ENCODE measurements at places on chromosomes 2 and 18.
A peak's percentile ranks its signal among the peaks of the same experiment; 100 is the strongest.

DNA sequence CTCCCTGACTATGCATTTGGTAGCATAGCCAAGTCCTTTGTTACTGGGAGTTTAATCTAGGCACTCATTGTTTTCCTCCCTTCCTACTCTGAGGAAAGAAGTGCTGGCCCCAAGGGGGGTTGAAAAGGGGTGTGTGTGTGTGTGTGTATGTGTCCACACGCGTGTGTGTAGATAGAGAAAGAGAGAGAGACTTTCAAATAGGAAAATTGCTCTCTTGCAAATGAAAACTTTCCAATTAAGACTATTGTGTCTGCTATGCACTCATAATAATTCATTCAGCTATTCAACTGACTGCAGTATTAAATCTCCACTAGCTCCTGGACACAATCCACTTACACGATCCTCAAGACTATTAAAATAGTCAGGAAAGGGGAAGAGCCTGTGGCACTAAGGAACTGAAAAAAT lies 92.9 kb upstream of the CSRNP3 start:
- no peak for DNase-seq

DNA sequence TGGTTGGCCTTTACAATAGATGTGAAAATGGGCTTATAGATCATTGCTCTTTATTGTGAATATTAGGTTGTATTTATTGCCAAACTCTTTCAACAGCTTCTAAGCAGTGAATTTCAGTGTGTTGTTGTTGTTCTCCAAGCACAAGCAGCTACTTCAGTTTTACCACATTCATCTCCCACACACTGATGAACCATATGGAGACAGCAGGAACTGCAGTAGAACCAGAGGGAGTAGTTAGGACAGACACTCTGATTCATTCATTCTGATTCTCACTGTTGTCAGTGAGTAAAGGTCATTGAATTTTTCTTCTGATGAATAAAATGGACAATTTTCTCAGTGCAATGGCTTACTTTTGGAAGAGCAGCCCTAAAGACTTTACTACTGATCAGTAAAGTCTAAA lies 40.2 kb downstream of the CCDC74A start:
- no peak for DNase-seq

- DNase-seq = no peak
Measured at GRCh38 chr2:120684289-120685065, 51.2 kb upstream of the GLI2 start.

DNA sequence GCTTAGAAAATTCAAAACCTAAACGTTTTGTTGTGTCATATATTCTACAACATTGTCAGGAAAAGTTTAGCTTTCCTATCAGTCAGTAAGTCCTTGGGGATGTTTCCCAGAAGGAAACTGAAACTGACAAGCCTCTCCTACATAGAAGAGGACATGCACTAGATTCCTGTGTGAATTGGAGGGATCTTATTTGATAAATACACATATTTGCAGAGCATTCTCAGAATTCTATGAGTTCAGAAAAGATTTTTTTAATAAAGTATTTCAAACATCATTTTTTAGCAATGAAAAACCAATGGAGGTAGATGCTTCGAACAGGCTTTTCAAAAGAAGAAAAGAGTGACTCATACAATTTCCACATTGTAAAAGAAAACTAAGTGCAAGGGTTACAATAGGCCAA lies 1706.7 kb downstream of the SUCLG1 start:
- DNase-seq = no peak

GRCh38 chr18:9243029-9243428 lies 91.5 kb upstream of the TWSG1 start:
- DNase-seq = no peak

DNA sequence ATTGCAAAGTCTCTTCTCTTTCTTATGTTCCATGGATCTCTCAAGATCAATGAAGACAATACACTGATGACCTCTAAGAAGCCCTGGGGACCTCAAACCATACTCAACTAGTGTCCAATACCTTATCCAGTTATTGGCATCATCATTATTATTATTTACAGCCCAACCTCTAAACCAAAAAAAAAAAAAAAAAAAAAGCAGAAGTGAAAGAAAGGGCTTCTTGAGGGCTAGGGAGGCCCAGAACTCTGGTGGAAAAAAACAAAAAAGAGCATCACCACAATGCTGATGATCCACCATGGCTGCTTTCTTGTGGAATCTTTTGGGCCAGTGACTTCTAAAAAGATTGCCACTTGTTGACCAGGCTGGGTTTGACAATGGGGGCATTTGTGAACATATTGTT lies 324.9 kb downstream of the LPIN1 start:
- no peak for DNase-seq

DNA sequence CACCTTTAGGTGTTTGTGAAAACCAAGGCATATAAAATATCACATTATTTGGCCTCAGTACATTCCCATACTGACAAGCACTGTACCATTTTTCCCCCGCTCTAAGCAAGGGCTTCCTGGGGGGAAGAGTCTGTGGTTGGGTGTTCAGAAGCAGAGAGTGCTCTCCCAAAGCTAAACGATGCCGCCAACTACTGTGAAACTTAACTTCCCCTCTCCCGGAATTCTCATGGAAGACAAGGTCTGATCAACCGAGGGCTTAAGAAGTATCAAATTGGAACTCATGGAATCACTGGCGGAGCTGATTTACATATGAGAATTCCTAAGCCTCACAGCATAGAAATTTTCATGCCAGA lies 433 bp upstream of the MFF start:
- no peak for DNase-seq

DNA sequence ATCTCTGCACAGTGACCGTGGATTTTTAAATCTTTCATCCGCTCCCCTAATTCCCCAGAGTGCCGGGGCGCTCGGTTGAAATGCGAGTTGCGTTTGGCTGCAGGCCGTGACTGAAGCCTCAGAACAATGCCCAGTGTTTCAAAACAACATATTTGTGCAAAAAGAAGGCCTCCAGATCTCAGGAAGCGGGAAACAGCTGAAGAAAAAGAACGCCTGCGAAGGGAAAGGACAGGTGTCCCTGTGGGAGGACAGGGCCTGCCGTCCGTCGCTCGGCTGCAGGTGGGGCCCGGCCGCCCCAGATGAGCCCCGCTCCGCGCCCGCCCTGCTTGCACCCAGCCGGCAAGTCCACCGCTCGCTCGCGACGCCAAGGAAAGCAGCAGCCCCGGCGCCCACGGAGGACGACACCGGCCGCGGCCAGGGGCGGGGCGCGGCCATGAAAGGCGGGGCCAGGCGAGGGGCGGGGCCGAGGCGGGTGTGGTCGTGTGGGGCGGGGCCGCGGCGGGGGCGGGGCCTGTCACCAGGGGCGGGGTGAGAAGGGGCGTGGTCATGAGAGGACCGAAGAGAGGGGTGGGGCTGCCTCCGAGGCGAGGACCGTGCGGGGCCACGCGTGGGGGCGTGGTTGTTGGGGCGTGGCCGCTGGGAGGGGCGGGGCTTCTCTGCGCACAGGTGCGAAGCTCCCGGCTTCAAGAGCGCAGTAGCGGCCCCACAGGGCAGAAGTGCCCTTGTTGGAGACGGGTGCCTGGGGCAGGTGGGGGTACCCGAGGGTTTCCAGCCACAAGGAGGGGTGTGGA lies 17.6 kb upstream of the BOK start:
- DNase-seq = peak; percentile 17

DNA sequence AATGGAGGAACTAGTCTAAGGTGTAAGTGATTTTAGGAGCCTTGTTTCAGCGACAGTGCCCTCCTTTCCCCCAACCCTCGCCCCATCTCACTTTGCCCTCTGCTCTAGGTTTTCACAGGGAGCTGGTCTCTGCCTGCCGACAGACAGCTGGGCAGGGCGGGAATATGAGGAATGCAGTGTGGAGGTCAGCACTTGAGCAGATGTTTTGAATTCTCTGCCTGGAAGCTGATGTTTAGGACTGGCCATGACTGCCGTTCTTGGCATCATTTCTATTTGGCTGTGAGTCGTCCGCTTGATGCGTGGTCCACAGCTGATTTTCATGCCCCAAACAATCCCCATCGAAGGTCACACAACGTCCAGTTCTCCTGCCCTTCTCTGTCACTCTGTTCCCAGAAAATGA lies 55.1 kb upstream of the SIX3 start:
- no peak for DNase-seq

DNA sequence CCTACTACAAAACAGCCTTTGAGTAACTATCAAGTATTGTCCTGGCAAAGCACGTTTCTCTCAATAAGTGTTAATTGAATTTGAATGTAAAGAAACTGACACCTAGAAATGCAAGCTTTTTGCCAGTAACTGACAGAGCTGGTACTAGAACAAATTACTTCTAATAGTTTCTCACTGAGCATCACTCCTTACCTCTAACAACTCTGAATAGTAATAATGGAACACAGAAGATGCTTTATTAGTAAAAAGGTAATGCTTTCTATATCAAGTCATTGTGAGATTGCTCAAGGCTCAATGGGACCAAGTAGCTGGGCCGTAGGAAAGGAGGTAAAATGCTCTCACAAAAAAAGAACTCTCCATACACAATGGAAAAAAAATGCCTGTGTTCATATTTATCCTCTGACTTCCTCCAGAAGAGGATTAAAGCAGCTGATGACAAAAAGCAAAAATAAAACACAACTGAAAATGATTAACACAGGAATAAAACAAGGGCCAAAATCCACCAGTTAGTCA lies 11.8 kb downstream of the RASGRP3 start:
- no peak for DNase-seq

- no peak for DNase-seq
Measured at GRCh38 chr2:98577313-98577712, 31.0 kb downstream of the COA5 start.

- DNase-seq = no peak
Measured at GRCh38 chr2:36562973-36563532, 34.9 kb downstream of the FEZ2 start.

GRCh38 chr2:120833127-120833675 lies 97.5 kb downstream of the GLI2 start:
- no peak for DNase-seq

DNA sequence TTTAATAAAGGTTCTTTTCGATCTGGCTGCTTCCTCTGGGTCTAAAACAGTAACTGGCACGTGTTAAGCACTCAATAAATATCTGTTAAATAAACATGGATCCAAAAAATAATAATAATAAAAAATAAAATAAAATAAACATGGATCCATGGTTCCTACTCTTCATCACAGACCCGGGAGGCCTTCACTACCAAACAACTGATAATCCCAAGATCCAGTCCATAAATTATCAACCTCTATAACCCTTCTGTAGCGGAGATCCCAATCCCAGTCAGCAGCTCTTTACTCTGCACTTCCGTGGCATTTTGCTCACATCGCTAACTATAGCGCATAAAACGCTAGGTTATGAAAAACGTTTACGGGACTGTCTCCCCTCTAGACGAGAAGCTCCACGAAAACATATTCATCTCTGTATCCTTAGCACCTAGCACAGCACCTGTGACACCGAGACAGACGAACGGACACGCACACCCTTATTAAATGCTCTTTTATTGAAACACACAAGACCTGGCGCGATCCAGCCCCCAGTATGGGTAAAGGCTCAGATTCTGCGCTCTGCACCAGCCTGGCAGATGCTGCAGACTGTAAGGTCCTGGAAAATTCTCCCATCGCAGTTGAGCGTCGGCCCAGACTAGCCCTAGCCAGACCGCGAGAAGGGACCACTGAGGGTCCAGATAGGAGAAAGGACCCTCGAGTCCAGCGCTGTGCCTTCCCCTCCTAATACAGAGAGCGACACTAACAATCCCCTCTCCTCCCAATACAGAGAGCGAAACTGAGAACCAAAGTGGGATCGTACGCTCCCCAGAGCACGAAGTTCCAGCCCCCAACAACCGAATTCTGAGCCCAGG lies 770 bp downstream of the NBAS start:
- DNase-seq = no peak

DNA sequence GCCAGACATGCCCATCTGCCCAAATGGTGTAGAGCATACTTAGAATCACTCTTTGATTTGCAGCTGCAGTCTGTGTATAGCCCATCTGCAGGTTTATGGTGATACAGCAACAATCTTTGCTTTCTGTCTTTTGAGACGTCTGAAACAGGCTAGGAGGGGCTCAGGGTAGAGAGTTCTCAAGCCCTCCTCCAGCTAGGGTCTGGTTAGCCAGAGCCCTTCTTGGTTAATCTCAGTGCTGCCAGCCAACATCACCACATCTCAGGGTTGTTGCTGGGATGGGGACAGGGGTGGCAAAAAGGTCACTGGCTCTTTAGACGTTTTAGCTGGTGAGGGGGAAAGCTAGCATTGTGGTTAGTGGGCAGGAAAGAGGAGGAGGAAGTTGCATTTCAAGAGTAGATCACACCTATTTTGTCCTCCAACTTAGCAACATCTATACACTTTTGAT lies 136.6 kb upstream of the ACAA2 start:
- DNase-seq = no peak

- DNase-seq = no peak
Measured at GRCh38 chr2:1227274-1227900, 185.9 kb upstream of the TPO start.

DNA sequence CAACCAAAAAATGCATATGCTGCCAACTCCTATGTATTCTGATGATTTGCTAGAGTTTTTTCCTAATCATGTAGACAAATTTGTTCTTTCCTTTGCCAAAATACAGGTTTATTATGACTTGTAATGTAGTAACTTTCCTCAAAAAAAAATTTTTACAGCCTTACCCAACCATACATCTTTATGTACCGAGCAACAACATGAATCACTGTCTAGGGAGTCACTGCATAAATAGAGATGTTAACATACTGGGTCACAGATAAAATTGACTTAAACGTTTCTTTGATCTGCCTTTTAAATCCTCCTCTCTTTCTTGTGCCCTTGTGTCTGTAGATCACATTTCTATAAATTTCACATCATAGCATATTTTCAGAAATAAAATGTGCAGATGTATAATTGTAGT lies 143.6 kb downstream of the MBD2 start:
- no peak for DNase-seq

GRCh38 chr2:64718250-64718885 lies 64.7 kb upstream of the SERTAD2 start:
- DNase-seq = no peak

GRCh38 chr18:59079264-59079663 lies 60.4 kb upstream of the SEC11C start:
- DNase-seq = no peak

- no peak for DNase-seq
Measured at GRCh38 chr18:8337211-8337610, 272.0 kb upstream of the RAB12 start.

- DNase-seq = no peak
Measured at GRCh38 chr2:224063298-224063648, 24.2 kb upstream of the SERPINE2 start.

DNA sequence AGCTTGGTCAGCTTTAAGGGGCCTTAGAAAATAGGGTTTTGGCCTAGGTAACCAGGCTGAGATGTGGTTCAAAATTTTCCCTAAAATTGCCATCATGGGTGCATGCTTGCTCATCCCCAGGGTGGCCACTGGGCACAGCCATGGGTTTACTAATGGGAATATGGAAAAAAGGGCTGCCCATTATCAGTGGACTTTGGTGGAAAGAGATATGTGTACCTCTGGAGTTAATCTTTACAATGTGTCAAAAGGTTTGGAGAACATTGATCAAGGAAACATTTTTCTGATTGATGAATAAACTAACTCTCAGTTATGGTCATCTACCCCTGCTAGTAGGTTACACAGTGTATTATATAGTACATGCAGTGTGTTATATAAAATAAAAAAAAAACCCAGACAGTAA lies 13.1 kb downstream of the KDM3A start:
- DNase-seq = no peak

All from stimulated activated CD8-positive, alpha-beta memory T cell treated with anti-CD3 and anti-CD28 coated beads, Interleukin-4, amount 100 ng/mL, for 4 hours (primary cell).